ENCODE measurements at places on chromosomes 7 and 10.

GRCh38 chr10:34018784-34019183 is 684.3 kb upstream of the NRP1 start:
- H3K4me1 ChIP-seq, result no peaks in the 10 kb centered on the region
- no peak for DNase-seq
- H3K36me3 ChIP-seq, result no peaks in the 10 kb centered on the region
- no peak overlapping the region for H3K4me3 ChIP-seq
- no peak overlapping the region for H3K27ac ChIP-seq
- no peaks in the 10 kb centered on the region for H3K27me3 ChIP-seq

GRCh38 chr7:99129536-99129935 is 14.4 kb downstream of the SMURF1 start:
- peaks cover 2% of the 10 kb centered on the region for H3K36me3 ChIP-seq
- H3K4me3 ChIP-seq, result no peak overlapping the region
- no peak overlapping the region for H3K27ac ChIP-seq
- H3K4me1 ChIP-seq, result peaks cover under 1% of the 10 kb centered on the region
- no peaks in the 10 kb centered on the region for H3K27me3 ChIP-seq
- DNase-seq, result no peak

DNA sequence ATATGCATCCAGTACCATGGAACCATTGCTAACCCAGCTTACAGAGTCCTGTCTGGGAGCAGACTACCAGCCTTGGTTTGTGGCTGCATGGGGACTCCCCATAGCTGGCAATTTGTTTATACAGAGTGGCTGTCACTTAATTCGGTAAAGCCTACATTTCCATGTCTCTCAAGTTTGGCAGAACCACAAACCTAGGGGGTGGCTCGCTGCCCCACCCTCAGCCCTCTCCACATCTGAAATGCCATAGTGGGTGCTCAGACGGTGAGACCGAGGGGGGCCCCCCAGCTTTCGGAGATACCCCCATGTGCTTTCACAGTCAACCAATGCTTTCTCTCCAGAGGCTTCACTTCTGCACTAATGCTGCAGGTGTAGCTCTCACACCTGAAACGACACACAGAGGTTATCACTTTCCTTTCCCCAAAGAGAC is 75.5 kb upstream of the KAT6B start:
- H3K4me1 ChIP-seq, result peaks cover 6% of the 10 kb centered on the region
- no peaks in the 10 kb centered on the region for H3K36me3 ChIP-seq
- H3K4me3 ChIP-seq, result no peak overlapping the region
- no peak overlapping the region for H3K27ac ChIP-seq
- DNase-seq, result no peak

- H3K27me3 ChIP-seq, result peaks cover 3% of the 10 kb centered on the region
- no peak overlapping the region for H3K4me3 ChIP-seq
- no peak for DNase-seq
- no peak overlapping the region for H3K27ac ChIP-seq
- H3K4me1 ChIP-seq, result no peaks in the 10 kb centered on the region
- no peaks in the 10 kb centered on the region for H3K36me3 ChIP-seq
Measured at GRCh38 chr10:77844713-77845445, 81.7 kb downstream of the DLG5 start.

DNA sequence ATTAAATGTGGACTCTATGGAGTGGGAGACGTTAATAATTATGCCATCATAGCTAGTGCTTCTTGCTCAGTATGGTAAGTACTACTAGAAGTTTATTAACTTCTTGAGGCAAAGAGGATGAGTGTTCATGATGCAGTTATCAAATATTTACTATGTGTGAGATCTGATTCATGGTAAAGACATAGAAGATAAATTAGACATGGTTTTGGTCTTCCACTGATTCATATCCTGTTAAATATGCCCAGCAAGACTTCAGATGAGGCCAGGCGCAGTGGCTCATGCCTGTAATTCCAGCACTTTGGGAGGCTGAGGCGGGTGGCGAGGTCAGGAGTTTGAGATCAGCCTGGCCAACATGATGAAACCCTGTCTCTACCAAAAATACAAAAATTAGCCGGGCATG is 547.1 kb upstream of the ANKRD30A start:
- DNase-seq, result no peak
- no peak overlapping the region for H3K4me3 ChIP-seq
- no peaks in the 10 kb centered on the region for H3K4me1 ChIP-seq
- no peaks in the 10 kb centered on the region for H3K27me3 ChIP-seq
- no peaks in the 10 kb centered on the region for H3K36me3 ChIP-seq

- H3K4me3 ChIP-seq, result peak overlapping the region; percentile 33
- H3K36me3 ChIP-seq, result peaks cover 87% of the 10 kb centered on the region
- H3K27ac ChIP-seq, result peak overlapping the region; percentile 95
- H3K27me3 ChIP-seq, result no peaks in the 10 kb centered on the region
Measured at GRCh38 chr7:50363327-50364060, 59.0 kb downstream of the IKZF1 start.

DNA sequence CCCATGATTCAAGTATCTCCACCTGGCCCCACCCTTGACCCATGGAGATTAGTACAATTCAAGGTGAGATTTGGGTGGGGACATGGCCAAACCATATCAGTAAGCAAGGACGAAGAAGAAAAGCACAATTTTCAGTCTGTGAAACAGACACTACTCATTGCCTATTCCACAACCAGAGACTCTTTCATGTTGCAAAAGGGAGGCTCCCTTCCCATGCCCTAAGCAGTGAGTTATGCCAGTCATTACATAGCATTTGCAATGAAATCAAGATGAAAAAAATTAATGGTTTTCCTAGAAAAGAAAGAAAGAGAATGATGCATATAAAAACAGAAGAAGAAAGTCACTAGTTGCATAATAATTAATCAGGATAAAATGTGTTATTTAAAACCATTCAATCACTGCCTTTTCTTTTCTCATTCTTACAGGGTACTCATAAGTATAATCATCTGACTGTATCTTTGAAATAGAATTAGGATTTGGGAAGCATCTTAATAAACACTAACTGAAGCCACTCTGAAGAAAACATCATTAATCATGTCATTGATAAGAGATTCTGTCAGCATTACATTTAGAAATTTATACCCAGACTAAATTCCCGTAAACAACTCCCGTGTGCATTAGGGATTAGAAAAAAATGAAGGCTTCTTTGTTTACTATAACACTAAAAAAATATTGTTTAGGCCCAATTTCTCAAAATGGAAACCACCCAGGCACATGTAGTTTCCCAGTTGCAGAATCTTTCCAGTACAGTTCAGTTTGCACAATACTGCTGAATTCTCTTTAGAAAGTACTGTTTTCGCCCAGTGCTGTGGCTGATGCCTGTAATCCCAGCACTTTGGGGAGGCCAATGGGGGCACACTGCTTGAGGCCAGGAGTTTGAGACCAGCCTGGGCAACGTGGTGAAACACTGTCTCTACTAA is 9.1 kb downstream of the PRPS1L1 start:
- DNase-seq, result no peak
- no peak overlapping the region for H3K27ac ChIP-seq
- no peaks in the 10 kb centered on the region for H3K4me1 ChIP-seq
- H3K36me3 ChIP-seq, result no peaks in the 10 kb centered on the region

- H3K36me3 ChIP-seq, result peaks cover 12% of the 10 kb centered on the region
- H3K27ac ChIP-seq, result no peak overlapping the region
- DNase-seq, result no peak
- H3K27me3 ChIP-seq, result no peaks in the 10 kb centered on the region
Measured at GRCh38 chr7:30562909-30563308, 31.8 kb upstream of the GARS1 start.

DNA sequence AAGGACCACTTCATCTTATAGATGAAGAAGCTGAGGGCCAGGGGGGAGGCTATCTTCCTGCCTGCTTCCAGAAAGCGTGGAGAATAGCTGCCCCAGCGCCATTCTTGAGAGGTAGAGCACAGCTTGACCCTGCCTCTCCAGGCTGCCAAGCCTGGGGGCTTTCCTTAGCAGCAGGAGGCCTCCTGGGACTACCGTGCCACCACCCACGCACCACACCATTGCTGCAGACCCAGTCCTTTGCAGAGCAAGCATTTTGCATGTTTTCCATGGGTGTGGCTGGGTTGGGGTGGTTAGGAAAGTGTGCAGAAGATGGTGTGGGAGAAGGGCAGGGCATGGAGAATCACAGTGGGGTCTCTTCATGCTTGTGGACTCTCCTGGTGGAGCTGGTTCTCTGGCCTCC is 64.9 kb downstream of the TBXAS1 start:
- H3K36me3 ChIP-seq, result no peaks in the 10 kb centered on the region
- no peak for DNase-seq
- no peak overlapping the region for H3K4me3 ChIP-seq
- peaks cover 17% of the 10 kb centered on the region for H3K27me3 ChIP-seq
- H3K4me1 ChIP-seq, result no peaks in the 10 kb centered on the region

DNA sequence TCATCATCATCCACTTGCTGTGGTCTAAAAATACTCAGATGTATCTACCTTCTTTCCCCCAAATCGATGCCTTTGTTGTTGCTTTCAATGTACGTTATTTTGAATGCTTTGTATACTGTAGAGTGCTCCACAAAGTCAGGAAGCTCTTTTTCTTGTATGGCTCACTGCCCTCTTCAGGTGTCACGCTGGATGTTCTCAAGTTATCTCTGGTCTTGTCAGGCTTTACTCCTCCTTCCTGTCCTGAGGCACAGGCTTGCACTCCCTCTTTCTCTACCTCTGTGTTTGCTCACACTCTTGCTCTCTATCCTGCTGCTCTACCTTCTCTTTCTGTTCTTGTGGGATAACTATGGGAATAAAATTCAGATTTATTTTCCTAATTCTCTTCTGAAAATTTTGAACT is 381.3 kb downstream of the NRG3 start:
- no peaks in the 10 kb centered on the region for H3K27me3 ChIP-seq
- no peak overlapping the region for H3K4me3 ChIP-seq
- H3K4me1 ChIP-seq, result no peaks in the 10 kb centered on the region
- no peaks in the 10 kb centered on the region for H3K36me3 ChIP-seq
- DNase-seq, result no peak

GRCh38 chr10:28946479-28946878 is 269.2 kb downstream of the BAMBI start:
- no peak overlapping the region for H3K27ac ChIP-seq
- no peak for DNase-seq
- no peaks in the 10 kb centered on the region for H3K27me3 ChIP-seq
- H3K4me1 ChIP-seq, result no peaks in the 10 kb centered on the region
- no peaks in the 10 kb centered on the region for H3K36me3 ChIP-seq
- no peak overlapping the region for H3K4me3 ChIP-seq

- H3K27ac ChIP-seq, result no peak overlapping the region
- no peaks in the 10 kb centered on the region for H3K27me3 ChIP-seq
- no peaks in the 10 kb centered on the region for H3K4me1 ChIP-seq
- no peak for DNase-seq
- H3K36me3 ChIP-seq, result no peaks in the 10 kb centered on the region
- H3K4me3 ChIP-seq, result no peak overlapping the region
Measured at GRCh38 chr10:61606959-61607907, 55.5 kb upstream of the CABCOCO1 start.

DNA sequence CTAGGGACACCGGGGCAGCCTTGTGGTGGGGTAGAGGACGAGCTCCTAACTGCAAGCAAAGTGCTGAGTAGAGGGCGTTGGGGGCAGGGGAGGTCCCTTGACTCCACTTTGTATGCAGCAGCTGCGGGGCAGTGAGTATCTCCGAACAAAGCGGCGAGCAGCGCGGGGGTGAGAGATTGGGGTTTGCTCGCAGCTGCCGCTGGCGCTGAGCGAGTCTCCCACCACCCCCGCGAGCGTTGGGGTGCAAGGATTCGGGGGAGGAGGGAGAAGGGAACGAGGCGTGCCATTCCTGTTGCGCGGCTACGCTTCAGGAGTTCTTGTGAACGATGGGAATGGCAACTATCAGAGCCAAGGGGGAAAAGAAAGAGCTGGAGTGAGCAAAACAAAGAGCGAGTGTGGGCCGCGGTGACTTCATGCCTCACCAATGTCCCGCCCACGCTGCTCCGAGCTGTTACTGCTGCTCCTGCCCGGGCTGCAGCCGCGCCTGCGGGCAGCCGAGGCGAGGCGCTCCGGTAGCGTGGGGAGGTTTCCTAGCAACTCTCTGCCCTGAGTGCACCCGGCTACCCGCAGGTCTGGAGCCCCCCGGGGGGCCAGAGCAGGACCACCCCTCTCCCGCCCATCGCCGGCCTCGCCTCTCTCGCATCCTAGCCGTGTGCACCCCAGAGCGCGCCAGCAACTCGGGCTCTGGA is at the start of gene ITGB8:
Gene ITGB8, plus strand, starts transcription at position 662 of the 689 bp plus-strand sequence. CDS start 907 bp downstream, outside the sequence.
- peaks cover 20% of the 10 kb centered on the region for H3K4me1 ChIP-seq
- H3K36me3 ChIP-seq, result no peaks in the 10 kb centered on the region
- peak; percentile 39 for DNase-seq
- no peak within 1 kb of the TSS for H3K27ac ChIP-seq

DNA sequence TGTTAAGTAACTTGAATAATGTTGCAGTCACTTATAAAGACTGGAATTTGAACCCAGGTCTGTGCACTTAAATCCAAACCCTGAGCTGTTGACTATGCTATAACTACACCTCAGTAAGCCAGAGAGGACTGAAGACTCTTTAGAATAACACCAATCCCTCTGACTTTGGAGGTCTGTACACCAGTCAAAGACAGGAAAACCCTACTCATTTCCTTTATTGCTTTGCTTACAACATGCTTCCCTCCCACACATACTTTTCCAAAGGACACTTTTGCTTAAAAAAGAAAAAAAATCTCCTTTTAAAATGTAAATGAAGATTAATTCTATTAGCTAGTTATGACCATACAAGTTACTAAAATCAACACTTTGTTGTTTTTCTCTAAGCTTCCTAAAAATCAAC is 184.7 kb upstream of the KCTD7 start:
- H3K4me3 ChIP-seq, result no peak overlapping the region
- H3K36me3 ChIP-seq, result no peaks in the 10 kb centered on the region
- H3K4me1 ChIP-seq, result no peaks in the 10 kb centered on the region
- H3K27ac ChIP-seq, result no peak overlapping the region

- H3K4me3 ChIP-seq, result no peak overlapping the region
Measured at GRCh38 chr7:98125759-98126158, 19.1 kb downstream of the LMTK2 start.

- H3K36me3 ChIP-seq, result no peaks in the 10 kb centered on the region
- H3K27me3 ChIP-seq, result peaks cover 31% of the 10 kb centered on the region
- H3K27ac ChIP-seq, result no peak overlapping the region
- no peak overlapping the region for H3K4me3 ChIP-seq
- H3K4me1 ChIP-seq, result peaks cover 21% of the 10 kb centered on the region
Measured at GRCh38 chr7:142298009-142298408, 40.2 kb upstream of the PRSS58 start.

- peak; percentile 30 for DNase-seq
- no peak overlapping the region for H3K27ac ChIP-seq
- peaks cover 83% of the 10 kb centered on the region for H3K27me3 ChIP-seq
- no peaks in the 10 kb centered on the region for H3K36me3 ChIP-seq
Measured at GRCh38 chr10:70255329-70256299, 22.4 kb upstream of the PPA1 start.
